ENCODE measurements at places on chromosomes 5 and 9.
A peak's percentile ranks its signal among the peaks of the same experiment; 100 is the strongest.

- no peak for DNase-seq
Measured at GRCh38 chr5:93622240-93622885, 39.3 kb downstream of the NR2F1 start.

- no peak for DNase-seq
Measured at GRCh38 chr9:121359351-121360294, 10.4 kb downstream of the STOM start.

- no peak for DNase-seq
Measured at GRCh38 chr5:40202814-40203440, 476.8 kb upstream of the PTGER4 start.

DNA sequence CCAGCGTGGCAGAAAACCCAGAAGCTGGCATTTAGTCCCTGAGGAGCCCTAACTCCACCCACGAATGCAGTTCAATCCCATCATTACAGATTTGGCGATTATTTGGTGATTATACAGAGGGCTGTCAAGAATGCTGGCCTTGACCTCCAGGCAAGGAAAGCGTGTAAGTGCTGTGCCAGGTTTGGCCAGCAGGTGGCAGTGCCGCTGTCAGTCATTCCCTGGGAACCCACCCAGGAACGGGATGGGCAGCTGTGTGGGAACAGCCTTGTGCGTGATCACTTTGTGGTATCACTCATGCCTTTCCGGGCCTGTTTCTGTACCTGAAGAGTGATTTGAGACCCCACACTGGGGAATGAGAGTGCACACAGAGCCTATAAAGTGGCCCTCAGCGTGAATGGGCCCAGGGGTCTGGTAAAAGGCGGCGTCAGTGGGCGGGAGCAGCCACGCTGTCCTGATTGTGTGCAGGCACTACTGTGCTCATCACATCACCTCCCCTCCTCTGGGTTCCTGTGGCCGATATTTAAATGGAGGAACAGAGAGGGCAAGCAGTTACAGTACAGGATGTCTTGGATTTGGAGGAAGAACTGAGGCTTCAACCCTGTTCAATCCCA is 215.6 kb downstream of the ROR2 start:
- DNase-seq, result peak; percentile 76

DNA sequence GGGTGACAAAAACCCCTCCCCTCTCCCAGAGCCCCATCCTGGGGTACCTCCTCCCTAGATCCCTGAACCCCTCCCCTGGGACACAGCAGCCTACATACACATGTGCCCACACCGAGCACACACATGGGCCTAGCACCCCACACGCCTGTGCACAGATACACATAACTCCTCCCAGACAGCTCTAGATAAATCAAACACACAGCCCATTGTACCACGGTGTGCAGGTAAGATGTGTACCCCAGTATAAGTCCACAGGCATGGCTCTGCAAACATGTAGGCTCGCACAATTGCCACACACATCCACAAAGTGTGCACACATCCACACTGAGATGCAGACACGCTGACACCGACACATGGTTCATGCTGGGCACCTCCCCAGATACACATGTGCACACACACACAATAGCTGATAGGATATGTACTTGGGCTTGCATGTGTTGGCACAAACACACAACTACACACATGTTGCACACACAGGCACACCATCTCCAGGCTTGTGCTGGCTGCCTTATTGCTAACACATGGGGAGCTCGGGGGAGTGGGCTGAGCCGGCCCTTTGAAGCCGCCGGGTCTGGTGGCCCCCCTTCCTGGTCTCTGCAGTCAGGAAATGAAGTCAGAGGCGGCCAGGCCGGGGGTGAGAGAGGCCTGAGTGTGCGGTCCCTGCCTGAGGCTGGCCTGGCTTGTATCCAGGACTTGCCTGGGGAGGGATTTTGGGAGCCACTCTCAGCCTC is 30.2 kb downstream of the GOLGA2 start:
- DNase-seq, result peak; percentile 79

DNA sequence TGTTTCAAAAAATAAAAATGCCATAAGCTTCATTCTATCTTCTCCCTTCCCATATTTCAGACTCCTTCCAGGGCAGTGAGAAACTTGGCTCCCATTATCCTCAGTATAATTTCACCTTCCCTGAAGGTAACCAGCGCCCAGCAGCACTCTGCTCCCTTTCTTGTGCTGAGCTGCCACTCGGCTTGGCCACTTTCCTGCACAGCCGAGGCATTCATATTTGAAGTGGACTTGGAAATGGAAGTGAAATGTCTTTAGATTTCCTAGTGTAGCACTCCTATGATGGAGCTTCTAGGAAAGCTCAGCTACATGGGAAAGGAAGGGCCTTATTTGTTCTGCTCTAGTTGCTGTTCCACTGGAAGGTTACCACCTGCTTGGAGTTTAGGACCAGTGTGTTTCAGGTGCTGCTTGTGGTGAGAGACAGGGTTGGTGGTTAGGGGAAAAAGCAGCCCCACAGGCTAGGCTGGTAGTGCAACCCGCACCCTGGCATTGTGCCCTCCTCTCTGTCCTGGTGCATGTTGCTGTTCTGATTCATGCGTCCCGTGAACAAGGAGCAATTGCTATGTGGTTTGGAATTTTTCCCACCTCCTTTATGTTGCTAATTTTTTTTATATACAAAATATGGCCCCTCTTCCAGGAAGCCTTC is 53.8 kb downstream of the RAD23B start:
- no peak for DNase-seq

- DNase-seq, result no peak
Measured at GRCh38 chr9:113742878-113743277, 133.2 kb upstream of the ZNF618 start.

- no peak for DNase-seq
Measured at GRCh38 chr9:112861155-112861554, 29.5 kb downstream of the SLC46A2 start.

DNA sequence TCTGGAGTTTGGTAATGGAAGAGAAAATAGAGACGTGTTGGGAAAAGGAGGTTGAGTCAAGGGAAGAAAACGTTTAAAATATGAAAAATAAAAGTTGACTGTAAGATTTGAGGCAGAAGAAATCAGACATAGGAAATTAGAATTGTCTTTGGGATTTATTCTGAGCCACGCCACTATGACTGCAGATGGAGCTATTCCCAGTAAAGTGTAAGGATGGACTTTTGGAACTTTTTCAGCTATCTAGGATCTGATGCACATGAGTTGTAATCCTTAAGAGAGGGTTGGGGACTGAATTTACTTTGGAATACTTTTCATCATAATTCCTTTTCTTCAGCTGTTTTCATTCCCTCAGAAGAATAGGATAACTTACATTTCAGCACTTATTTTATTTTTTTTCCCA is 336.7 kb downstream of the FAM170A start:
- DNase-seq, result no peak

- DNase-seq, result no peak
Measured at GRCh38 chr5:45741110-45741509, 44.9 kb upstream of the HCN1 start.

- DNase-seq, result no peak
Measured at GRCh38 chr5:91129748-91130147, 253.4 kb downstream of the ARRDC3 start.

GRCh38 chr5:143916451-143916850 is 104.5 kb downstream of the HMHB1 start:
- no peak for DNase-seq

- no peak for DNase-seq
Measured at GRCh38 chr5:177552839-177553455, 1.4 kb downstream of the FAM193B start.

- DNase-seq, result no peak
Measured at GRCh38 chr9:79889369-79889768, 317.6 kb downstream of the TLE4 start.

DNA sequence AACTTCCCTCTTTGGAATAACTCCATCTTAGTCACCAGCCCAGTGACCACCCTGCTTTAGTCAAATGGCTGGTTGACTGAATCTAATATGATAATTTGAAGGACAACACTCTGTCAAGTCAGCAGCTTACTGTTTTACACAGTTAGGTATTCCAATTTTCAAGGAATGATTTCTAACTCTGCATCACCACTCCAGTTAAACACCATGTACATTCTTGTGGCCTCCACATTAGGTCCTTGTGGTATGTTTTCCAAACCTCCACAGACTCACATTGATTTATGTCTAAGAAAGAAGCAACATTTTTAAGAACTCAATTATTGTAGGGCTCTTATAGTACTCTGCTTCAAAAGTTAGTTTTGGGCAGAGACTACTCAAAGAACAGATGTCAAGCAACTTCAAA is 110.7 kb downstream of the TLE1 start:
- no peak for DNase-seq

GRCh38 chr5:107517185-107518033 is 153.3 kb downstream of the EFNA5 start:
- no peak for DNase-seq

DNA sequence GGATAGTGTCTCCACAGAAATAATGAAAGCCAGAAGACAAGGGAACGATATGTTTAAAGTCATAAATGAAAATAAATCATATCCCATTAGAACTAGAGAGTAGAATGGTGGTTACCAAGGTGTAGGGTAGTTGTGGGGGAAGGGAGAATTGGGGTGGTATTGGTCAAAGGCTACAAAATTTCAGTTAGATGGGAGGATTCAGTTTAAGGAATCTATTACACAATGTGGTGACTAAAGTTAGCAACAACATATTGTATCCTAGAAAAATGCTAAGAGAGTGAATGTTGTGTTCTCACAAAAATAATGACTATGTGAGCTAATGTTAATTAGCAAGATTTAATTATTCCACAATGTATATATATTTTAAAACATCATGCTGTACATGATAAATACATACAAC is 27.8 kb upstream of the LARP1 start:
- DNase-seq, result no peak
